ENCODE measurements at places on chromosomes 1 and 21. TPM values are rescaled to one million over a fixed set of nuclear protein-coding genes. Genes with fewer than 3 reads are reported as not detected.
A peak's percentile ranks its signal among the peaks of the same experiment; 100 is the strongest.

GRCh38 chr1:211736351-211736915, 61.0 kb upstream of the NEK2 start:
- no peak for DNase-seq

DNA sequence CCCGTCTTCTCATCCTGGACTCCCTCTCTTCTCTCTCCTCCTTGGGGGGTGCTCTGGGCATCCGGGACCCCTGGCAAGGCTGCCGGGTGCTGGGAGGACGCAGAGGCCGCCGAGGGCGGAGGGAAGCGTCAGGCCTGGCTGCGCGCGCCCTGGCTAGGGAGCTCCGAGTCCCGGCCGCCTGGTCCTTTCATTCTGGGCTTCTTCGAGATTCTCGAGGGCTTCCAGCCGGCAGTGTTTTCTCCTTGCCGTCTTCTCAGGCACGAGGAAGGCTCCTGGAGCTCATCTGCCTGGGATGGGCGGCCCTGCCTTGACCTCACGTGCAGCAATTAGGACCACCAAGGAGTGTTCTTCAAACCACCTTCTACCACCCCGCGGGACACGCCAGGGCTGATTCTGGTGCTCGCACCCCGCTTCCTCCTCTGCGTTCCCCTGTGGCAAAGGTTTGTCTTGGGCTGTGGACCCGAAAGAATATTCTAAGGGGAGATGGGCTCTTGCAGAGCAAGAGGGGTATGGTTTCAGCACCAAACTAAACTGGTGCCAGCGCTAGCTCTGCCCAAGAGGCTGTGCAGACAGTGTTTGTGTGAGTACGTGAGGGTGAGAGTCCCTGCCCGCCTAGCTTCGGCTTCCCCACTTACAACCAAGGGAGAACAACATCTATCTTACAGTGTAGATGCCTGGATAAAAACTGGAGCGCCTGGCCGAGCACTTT, 36.5 kb downstream of the PIK3CD start:
- no peak for DNase-seq

CHD5 gene
- 1.4 TPM for total RNA-seq

AKNAD1 gene
- 0.20 TPM for total RNA-seq

DNA sequence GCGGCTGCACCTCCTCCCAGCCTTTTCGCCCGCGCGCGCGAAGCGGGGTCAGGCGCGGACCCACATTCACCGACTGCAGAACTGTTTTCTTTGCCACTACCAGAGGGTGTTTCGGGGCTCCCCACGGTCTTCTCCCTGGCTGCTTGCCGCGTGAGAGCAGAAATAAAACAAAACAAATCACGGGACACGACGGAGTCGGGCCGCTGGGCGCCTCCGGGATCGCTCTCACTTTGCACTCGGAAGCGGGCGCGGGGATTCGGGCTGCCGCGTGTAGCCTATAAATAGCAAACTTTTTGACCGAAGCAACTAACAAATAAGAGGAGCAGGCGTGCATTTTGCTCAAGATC, 412.3 kb upstream of the ESRRG start:
- DNase-seq: no peak

DNA sequence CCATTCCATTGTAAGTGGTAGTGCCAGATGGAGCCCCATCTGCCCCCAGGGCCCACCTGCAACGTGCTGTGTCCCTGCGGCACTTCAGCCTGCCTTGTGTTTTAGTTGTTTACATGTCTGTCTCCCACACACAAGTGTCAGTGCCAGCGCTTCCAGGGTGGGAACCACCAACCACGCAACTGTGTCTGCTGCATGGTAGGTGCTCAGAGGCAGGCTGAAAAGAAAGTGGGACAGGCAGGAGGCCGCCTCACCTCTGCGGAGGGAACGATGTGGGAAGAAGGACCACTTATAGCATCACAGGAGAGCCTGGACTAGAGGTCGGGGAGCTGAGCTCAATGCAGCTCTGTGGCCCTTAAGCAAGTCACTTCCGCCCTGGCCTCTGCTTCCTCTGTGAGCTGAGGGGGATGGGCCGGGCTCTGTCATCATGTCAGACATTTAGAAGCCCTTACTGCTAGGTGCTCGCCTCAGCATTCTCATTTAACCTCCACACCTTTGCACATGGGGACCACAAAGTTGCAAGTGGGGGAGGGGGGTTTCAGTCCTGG, 17.9 kb downstream of the SLC9A1 start:
- DNase-seq: no peak

AK5 gene
- 6.4 TPM for total RNA-seq

DNA sequence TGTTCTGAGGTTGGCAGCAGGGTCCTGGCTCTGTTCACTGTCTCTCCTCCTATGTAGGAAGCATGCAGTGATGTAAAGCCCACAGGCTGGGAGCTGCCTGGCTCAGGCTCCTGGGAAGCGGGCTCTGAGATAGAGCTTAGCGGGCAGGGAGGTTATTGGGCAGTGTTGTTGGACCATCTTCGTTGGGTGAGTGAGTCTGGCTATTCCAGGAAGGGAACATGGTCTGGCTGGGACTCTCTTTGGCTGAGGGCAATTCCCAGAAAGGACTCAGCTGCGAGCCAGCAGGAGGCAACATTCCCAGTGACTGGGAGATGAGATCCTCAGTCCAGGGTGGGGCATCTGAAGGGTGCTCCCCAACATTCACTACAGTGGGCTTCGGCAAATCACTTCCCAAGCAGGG, 96.2 kb downstream of the CCDC185 start:
- DNase-seq: no peak

GRCh38 chr1:85024736-85025135, 23.6 kb downstream of the MCOLN3 start:
- no peak for DNase-seq

DNA sequence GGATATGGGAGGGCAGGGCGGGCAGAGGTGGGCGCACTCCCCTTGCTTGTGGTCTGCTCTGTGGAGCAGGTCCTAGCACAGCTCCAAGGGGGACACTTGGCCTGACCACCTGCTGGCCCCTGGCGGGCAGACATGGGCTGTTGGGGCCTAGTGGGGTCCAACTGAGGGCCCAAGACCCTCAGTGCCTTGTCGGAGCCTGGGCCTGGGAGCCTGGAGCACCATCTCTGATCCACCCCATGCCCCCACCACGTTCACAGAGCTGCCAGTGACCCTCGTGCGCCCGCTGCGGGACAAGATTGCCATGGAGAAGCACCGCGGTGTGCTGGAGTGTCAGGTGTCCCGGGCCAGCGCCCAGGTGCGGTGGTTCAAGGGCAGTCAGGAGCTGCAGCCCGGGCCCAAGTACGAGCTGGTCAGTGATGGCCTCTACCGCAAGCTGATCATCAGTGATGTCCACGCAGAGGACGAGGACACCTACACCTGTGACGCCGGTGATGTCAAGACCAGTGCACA, 70.6 kb downstream of the OBSCN start:
- DNase-seq: no peak

LAMC2 gene
- total RNA-seq: 14.1 TPM

GRCh38 chr1:212581034-212581433, 27.5 kb upstream of the ATF3 start:
- DNase-seq: no peak

GRCh38 chr1:185838111-185838510, 103.9 kb downstream of the HMCN1 start:
- DNase-seq: no peak

- no peak for DNase-seq
Observed at GRCh38 chr1:8789314-8790214, 27.9 kb downstream of the RERE start.

TARS2 gene
- 14.8 TPM for total RNA-seq

- no peak for DNase-seq
Observed at GRCh38 chr1:168236836-168237611, 11.2 kb downstream of the SFT2D2 start.

DNA sequence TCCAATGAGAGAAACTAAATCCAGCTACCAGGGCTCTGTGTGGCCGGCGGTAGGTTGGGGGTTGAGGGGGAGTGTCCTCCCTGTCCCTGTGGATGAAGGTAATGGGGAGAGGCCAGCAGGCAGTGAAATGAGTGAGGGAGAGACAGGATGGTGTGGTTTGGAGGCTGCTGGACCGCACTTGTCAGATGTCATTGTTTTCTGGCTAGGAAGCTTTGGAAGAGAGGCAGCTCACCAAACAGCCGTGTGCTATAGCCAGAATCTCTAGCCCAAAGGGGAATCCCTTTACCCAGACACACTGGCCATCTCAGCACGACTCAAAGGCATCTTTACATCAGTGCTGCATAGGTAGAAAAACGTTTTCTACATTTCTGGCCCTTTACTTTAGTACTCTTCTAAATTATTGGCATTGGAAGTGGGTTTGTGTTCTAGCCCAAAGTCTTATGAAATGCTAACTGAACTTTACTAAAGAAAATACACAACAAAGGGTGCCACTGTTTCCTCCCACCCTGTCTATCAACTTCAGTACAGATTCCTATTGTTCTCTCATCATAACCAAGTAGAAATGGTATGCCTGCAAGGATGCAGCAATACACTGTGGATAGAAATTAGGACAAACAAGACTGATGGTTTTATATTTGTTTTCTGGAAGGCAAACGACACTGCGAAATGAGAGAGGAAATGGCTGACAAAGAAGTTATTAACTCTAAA, 95.9 kb upstream of the COA6 start:
- no peak for DNase-seq

- no peak for DNase-seq
Observed at GRCh38 chr1:40808444-40808843, 24.9 kb downstream of the KCNQ4 start.

MRPL37 gene
- total RNA-seq: 26.2 TPM

DNA sequence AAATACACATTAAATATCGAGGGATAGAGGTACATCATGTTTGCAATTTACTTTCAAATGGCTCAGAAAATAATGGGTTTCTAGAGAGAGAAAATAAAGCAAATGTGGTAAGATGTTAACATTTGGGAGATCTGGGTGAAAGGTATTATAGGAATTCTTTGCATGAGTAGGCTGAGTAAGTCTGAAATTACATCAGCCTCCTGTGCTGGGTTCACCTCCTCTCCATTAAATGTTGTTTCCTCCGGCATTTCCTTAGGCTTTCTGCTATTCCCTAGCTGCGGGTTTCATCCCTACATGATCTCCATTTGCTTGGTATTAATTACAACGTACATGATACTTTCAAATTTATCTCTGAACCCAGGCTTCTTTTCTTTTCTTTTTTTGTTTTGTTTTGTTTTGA, 31.6 kb downstream of the ZMYND12 start:
- DNase-seq: no peak

TDRD10 gene
- 0.69 TPM for total RNA-seq

- DNase-seq: no peak
Observed at GRCh38 chr1:9129266-9130041, 552 bp upstream of the GPR157 start.

GRCh38 chr1:44313265-44313918, 41.7 kb downstream of the ERI3 start:
- DNase-seq: no peak

- DNase-seq: no peak
Observed at GRCh38 chr1:112297536-112297935, 98.5 kb upstream of the CTTNBP2NL start.

- no peak for DNase-seq
Observed at GRCh38 chr1:157955221-157955620, 38.2 kb upstream of the KIRREL1 start.

- peak; percentile 44 for DNase-seq
Observed at GRCh38 chr1:158203693-158204457, 23.2 kb downstream of the CD1D start.

- DNase-seq: no peak
Observed at GRCh38 chr1:85494074-85494903, 29.3 kb upstream of the DDAH1 start.

- DNase-seq: peak; percentile 50
Observed at GRCh38 chr21:33402001-33402979, 923 bp upstream of the IFNGR2 start.

DNA sequence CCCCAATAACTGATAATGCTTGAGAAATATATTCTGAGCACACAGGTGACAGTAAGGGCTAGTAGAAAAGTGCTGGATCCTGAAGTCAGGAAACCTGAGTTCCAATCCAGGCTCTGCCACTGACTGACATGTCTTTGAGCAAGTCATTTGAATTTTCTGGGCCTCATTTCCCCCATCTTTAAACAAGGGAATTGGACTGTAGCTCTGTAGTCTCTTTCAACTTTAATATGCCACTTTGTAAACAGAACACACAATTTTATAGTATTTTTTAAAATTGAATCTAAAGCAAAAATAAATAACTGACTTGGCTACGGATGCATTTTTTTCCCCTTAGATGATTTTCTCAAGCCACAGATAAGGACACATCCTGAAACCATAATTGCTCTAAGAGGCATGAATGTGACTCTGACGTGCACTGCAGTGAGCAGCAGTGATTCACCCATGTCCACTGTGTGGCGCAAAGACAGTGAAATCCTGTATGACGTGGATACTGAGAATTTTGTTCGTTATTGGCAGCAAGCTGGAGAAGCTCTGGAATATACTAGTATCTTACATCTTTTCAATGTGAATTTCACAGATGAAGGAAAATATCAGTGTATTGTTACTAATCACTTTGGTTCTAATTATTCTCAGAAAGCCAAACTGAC, 37.0 kb downstream of the LRIG2 start:
- no peak for DNase-seq

DNA sequence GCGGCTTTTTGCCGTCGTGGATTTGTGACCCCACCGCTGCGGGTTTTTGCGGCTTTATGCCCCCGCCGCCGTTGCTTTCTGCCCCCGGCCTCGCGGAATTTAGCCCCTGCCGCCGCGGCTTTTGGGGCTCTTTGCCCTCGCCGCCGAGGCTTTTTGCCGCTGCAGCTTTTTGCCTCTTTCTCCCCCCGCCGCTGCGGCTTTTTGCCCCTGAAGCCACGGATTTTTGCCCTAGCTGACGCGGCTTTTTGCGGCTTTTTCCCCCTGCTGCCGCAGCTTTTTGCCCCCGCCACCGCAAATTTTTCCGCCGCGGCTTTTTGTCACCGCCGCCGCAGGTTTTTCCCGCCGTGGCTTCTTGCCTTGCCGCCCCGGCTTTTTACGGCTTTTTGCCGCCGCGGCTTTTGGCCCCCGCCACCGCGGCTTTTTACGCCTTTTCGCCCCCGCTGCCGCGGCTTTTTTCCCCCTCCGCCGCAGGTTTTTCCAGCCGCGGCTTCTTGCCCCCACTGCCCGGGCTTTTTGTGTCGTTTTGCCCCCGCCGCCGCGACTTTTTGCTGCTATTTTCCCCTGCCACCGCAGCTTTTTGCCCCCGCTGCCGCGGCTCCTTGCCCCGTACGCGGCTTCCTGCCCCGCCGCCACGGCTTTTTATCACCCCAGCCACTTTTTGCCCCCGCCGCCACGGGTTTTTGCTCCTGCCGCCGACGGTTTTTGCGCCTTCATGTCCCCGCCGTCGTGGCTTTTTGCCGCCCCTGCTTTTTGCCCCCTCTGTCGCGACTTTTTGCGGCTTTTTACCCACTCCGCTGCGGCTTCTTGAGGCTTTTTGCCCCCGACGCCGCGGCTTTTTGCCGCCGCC, 3933.6 kb downstream of the SRGAP2C start:
- DNase-seq: no peak

GRCh38 chr1:148162363-148162762, 10.3 kb upstream of the NBPF11 start:
- no peak for DNase-seq

All from skin of body (tissue), 3 donors.